ENCODE measurements at places on chromosomes 5 and 9.

GRCh38 chr9:92610470-92611420, 59.2 kb downstream of the IPPK start:
- DNase-seq: no peak

DNA sequence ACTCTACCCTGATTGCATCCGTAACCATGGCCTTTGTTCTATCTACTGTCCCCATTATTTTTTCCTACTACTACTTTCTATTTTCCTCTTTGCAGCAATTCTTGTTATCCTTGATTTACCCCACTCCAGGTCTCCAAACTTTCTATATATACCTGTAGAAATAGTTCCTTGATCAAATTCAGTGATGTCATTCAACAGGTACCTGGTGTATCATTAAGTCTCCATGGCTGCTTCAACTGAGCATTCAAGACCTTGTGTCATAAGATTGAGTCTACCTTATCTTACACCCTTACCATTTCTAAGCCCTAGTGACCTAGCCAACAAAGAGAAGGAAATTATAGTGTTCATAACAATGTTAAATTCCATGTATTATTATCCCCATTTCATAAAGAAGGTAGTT, 35.8 kb upstream of the ZNF608 start:
- DNase-seq: no peak

- peak; percentile 60 for DNase-seq
Measured at GRCh38 chr9:35826071-35826701, 2.3 kb downstream of the FAM221B start.

DNA sequence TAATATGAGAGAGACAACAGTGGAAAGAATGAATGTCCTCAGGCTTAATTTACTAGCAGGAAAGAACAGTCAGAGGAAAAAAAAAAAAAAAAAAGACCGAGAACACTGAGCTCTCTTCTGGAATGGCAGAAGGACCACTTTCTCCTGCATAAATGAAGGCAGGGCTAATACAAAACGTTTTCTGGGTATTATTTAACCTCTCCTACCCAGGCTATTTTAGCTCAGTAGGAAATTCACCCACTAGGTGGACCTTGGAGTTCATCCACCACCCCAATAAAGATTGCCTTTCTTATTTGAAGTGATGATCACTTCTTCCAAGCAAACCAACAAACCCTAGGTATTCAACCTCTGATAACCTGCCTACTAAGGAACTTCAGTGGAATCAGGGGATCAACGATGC, 3.7 kb downstream of the GLIS3 start:
- DNase-seq: no peak

- DNase-seq: no peak
Measured at GRCh38 chr9:22392523-22392922, 54.1 kb upstream of the DMRTA1 start.

DNA sequence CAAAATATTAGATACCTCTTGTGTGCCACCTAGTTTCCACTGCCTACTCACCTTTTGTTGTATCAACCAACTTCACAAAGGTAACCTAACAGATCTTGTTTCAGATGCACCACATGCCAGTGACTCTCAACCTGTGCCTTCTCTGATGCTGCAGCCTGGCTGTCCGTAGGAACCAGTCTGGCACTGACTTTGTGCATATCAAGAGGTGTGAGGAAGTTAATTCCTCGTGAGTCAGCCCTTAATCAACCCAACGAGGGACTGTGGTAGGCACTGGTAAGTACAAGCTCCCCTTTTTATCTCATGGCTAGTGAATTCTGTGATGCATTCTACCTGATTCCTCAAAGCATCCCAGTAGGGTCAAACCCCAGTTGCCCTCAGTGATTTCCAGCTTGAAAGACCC, 215.4 kb upstream of the CTNND2 start:
- DNase-seq: no peak

DNA sequence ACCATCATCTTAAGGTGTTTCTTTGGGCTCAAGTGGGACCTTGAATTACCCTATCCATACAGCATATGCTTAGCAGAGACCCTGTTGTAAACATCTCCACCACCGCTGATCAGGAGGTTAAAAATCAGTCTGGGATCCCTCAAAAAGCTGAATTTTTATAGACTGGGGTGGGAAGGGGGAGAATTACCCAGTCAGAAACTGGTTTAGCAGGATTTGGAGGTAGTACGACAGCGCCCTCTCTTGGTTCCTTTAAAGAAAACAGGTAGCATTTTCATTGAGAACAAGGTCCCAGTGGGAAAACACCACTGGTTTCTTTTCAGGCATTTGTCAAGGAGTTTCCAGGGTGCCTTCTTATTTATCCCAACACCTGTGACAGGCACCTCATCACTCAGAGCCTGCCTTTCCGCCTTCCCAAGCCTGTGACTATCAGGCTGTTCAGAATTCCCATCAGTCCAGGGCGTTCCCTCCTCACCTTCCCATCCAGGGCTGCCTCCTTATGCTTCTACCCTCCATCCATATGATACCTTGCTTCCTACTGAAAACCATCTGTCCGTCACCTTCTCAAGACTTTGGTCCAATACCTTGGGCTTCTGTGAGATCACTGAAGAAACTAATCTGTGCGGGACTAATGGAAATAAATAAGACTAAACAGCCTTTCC, 203.8 kb upstream of the RAI14 start:
- no peak for DNase-seq

- DNase-seq: no peak
Measured at GRCh38 chr5:131272724-131273123, 8.9 kb downstream of the CDC42SE2 start.

GRCh38 chr5:17396247-17396646, 101.8 kb upstream of the TAF11L2 start:
- no peak for DNase-seq

DNA sequence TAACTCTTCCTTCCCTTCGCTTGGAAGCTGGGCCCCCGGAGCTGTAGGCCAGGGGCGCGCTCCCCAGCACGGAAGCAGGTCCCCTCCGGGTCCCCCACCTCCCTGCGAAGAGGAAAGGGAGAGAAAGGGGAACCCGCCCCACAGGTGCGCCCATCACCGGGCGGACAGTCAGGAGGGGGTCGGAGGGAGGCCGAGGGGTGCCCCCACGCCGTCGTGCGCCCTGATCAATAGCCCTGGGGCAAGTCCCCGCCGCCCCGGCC, 793 bp downstream of the AGPAT2 start:
- DNase-seq: no peak

DNA sequence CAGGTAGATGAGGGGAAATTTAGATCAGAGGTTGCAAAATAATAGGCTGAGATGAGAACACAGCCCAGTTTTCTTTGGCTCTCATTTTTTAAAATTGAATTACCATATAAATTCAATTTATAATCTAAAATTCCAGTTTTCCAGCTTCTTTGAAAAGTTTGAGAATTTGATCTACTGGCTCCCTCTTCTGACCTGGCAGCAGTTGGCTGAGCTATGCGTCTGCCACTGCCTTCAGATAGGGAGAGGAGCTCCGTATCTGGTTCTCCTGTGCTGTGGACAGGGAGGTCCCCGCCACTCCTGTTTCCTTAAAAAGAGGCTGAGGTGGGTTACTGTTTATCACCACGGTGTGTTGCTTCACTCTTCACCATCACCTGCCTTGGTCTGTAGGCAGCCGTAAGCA, 103.7 kb downstream of the ARHGAP26 start:
- no peak for DNase-seq

DNA sequence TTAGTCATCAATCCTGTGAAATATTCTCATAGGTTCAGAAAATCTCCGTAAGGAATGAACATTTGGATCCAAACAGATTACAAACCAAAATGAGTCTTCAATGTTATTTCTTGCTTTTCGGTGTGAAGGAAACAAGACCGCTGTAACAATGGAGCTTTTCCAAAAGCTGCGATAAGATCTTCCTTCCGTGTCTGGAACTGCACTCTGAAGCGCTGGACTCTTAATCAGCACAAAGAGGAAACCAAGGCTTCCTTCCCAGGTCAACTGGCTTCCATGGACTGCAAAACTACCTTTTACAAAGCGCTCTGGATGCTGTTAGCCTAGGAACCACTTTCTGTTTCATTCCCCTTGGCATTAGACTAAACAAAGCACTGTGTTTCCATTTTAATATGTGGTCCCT, 137.9 kb upstream of the BASP1 start:
- DNase-seq: no peak

DNA sequence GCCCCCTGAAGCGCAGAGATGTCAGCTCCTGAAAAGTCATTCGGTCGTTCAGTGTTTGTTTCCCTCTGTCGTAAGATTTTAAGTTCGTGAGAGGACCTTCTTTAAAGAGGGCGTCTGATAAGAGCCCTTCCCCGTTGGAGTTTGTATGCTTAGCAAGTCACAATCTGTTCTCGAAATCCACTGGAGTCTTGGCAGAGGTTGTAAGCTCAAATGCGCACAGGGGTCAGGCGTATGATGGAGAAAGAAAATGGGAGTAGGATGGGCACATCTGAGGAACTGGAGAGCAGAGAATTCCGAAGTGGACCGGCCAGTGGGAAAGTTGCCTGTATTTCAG, 710 bp downstream of the HSD17B4 start:
- peak; percentile 25 for DNase-seq

DNA sequence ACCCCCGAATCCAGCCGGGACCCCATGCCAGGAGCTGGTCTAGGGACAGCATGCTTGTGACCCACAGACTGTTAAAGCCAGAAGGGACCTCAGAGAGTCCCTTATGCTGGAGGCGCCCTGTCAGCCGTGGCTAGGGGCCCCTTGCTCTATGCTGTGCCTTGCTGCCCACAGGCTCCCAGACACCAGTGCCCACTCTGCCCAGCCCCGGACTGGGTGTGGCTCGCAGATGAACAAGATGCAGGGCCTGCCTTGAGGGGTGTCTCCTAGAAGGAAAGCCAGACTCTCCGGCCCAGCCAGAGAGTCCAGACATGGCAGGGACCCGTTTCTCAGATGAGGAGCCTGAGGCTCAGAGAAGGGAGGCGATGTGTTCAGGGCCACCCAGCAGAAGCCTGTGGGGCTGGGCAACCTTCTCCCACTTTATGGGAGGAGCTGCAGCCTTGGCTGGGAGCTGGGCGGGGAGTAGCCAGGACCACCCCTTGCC, 85.7 kb downstream of the LMX1B start:
- no peak for DNase-seq

DNA sequence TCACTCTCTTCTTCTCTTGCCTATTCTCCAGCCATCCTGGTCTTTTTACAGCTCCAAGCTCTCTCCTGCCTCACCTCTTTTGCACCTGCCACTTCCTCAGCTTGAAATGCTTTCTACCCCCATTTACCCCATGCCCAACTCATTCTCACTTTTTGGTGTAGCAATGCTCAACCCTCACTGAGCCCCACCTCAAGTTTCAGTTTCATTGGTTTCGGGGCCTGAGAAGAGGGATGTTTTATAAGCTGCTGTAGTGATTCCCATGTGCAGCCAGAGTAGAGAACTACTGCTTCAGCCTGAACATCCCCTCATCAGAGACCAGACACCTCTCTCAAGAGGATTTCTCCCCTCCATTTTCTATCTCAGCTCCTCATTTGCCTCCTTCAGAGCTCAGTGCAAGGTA, 45.2 kb upstream of the FYB1 start:
- DNase-seq: no peak

DNA sequence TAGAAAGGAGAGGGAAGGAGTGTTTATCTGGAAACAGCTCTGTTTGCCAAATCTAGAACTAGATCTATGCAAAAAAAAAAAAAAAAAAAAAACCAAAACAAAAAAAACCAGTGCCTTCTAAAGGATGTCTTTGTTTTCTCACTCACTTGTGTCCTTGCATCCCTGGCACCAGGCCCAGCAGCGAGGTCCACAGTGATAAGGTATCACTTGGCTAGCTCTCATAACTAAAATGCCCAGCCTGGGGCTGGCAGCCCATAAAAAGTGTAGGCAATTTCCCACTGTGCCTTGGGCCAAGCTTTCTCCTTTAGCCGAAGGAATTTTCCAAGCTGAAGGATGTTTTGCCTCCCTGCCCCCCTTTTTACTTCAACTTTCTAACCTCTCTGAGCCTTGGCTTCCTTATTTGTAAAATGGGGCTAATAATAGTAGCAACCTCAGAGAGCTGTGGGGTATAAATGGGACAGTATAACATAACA, 20.8 kb downstream of the RGS3 start:
- DNase-seq: no peak

DNA sequence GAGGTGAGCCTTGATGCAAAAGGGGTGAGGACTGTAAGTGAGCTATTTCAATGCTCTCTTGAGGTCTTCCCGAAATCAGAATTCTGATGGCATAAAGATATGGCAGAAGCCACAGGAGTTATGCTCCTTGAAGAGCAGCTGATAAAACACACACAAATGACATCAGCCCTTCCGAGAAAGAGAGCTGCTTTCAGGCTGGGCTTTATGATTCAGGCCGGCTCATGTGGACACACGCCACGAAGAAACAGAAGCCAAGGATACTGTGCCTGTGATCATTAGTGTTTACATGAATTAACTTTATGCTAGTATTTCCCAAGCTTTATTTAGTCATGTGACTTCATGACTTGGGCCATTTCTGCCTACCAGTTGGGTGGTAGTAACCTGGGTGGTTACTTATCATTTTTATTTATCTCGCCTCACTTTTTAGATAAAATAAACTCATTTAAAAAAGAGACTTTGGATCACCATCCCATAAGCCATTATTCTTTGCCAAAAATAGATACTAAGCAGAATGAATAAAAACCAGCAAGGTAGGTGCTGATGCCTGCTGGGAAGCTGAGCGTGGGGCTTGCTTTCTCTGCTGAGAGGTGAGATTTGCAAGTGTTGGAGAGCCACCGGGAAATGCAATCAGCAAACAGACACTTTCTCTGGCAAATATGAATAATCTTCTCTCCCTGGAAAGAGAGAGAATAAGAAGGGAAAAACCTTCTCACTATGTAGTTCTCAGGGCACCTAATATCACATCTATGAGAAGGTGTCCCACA, 73.0 kb upstream of the SLC25A51 start:
- peak; percentile 84 for DNase-seq

DNA sequence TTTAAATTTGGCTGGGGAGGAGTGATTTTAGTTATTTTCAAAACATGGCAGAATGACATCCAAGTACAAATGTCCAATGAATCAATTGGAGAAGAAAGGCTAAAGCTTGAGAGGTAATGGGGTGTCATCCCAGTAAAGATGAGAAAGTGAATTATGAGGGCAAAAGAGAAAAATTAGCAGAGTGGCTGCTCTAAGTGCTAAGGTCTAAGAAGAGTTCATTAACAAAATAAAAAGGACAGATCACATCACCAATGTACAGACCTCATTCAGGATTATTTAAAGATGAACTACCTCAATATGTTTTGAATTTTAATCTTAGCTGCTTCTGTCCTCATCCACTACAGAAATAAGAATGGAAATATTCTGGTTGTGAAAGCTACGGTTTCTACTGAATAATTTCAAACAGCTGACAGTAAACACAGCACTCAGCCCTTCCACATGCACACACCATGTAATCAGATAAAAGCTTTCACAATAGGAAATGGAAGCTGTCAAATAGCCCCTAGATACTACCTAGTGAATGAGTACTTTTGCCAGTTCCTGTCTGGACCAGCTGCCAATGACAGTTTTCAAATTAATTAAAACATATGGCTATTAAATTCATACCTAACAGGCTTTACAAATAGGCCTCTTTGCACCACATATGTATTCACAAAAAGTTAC, 171.5 kb downstream of the SSBP2 start:
- DNase-seq: no peak

DNA sequence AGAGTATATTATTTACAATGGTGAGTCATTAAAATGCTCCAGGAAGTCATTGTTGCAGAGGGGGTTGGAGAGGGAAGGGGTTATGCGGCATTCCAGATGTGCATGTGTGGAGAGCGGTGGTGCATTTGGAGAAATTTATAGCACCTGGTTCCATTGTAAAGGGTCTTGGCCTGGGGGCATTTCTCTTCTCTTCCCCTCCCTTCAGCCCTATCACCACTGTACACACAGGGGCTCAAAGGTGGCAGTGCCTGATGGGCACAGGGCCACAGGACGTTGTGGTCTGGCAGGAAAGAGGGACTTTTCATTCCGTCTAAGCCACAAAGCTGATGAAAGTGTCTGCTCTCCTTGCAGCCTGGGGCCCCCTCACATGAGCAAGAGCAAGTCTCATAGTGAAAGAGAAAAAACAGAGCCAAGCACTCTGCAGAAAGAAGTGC, 442.4 kb upstream of the ZNF462 start:
- DNase-seq: no peak
